Suppressor macrophage treated with lipopolysaccharide for 4 hours (primary cell): ENCODE measurements at places on chromosomes 13 and 19.

- no peak for DNase-seq
Measured at GRCh38 chr19:5202553-5202952, 138.1 kb downstream of the PTPRS start.

GRCh38 chr19:15091918-15092753, 10.1 kb downstream of the OR1I1 start:
- DNase-seq, result peak; percentile 82

GRCh38 chr13:113564331-113565023, 20.1 kb upstream of the TFDP1 start:
- DNase-seq, result no peak

GRCh38 chr13:99354371-99354951, 47.3 kb upstream of the GPR183 start:
- DNase-seq, result no peak

- no peak for DNase-seq
Measured at GRCh38 chr19:11651062-11651461, 53.8 kb downstream of the ZNF627 start.

- DNase-seq, result no peak
Measured at GRCh38 chr19:7930765-7931164, 4.8 kb upstream of the CTXN1 start.

DNA sequence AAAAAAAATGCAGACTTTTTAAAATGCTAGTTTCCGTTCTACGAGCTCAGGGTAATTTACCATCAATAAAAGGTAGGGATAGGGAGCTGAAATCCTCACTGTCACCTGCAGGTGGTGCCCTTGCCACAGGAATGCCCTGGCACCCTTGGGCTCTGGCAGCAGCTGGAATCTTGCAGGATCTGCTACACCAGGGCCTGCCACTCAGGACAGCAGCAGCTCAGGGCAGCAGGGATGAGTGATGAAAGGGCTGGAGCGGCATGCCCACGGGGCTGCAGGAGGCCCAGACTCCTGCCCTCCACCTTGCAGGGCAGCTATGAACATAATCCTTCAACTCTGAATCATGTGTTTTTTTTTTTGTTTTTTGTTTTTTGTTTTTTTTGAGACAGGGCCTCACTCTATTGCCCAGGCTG, 54.0 kb downstream of the GNG7 start:
- DNase-seq, result peak; percentile 84

GRCh38 chr13:99078017-99078771, 100.3 kb upstream of the DOCK9 start:
- DNase-seq, result no peak

GRCh38 chr19:48548253-48548911, 3.6 kb upstream of the SULT2B1 start:
- no peak for DNase-seq

GRCh38 chr13:99228737-99229691, 28.4 kb downstream of the UBAC2 start:
- peak; percentile 70 for DNase-seq

DNA sequence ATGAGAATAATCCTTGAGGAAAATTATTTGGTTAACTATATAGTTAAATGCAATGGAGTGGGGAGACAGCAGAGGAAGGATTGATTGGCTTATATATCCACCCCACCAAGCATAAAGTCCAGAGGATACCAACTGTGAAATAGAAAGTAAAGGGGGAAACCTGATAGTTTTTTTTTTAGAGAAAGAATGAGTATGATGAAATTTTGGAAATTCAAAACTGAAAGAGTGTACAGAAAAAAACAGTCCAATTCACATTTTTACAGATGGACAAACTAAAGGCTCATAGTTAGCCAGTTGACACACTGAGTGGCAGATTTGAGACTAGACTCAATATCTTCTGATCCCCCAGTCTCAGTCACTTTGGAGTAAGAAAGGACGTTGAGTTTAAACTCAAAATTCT, 51.1 kb downstream of the FNDC3A start:
- DNase-seq, result peak; percentile 58

DNA sequence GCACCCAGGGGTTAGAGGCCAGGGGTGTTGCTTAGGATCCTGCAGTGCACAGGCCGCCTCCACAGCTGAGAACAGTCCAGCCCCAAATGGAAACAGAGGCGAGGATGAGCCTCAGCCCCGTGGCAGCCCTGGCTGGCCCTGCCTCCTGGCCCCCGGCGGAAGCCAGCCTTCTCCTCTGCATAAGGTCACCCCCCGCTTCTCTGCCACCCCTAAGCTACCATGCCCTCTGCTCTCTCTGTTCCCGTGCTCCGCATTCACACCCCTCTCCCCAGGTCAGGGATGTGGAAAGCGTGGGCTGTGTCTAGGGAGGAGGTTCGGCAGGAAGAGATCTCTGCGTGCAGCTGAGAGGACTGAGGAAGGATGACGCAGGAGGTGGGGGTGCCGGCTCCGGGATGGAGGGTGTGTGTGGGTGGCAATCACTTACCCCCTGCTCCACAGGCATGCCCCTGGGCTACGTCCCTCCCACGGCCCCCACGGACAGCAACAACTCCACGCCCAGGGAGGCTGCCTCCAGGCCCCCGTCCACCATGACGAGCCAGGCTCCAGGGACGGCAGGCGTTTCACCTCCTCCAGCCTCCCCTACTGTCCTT, 6.0 kb downstream of the SSC5D start:
- no peak for DNase-seq

- peak; percentile 48 for DNase-seq
Measured at GRCh38 chr13:43088093-43088511, 64.7 kb downstream of the DNAJC15 start.
